ENCODE measurements at places on chromosomes 5 and 9. TPM values are rescaled to one million over a fixed set of nuclear protein-coding genes. Genes with fewer than 3 reads are reported as not detected.

The TBCA gene
- total RNA-seq: 55.4 TPM

The GPR151 gene
- not detected for total RNA-seq

The LECT2 gene
- total RNA-seq: not detected

The ACTL7B gene
- total RNA-seq: not detected

Measured in placental epithelial cell (primary cell).